ENCODE measurements at places on chromosomes 3 and 15. TPM values are rescaled to one million over a fixed set of nuclear protein-coding genes. Genes with fewer than 3 reads are reported as not detected.

DNA sequence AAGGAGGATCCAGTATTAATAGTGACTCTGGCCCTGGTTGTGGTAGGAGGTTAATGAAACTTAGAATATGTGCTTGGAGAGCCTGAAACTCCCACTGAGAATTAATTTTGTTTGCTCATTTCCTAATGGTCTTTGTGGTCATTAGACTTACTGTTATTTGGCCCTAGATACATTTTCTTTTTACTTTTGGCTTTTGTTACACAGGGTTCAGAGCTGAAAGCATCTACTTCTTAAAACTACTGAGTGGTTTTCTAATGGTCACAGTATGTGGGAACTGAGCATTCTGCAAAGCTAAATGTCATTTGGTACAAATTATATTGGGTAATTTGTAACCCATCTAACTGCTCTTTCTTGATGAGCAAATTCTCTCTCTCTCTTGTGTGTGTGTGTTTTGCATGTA, 433.4 kb upstream of the IL12A start:
- H3K27ac ChIP-seq: no peak overlapping the region
- H3K4me1 ChIP-seq: no peaks in the 10 kb centered on the region
- no peaks in the 10 kb centered on the region for H3K27me3 ChIP-seq
- no peak overlapping the region for H3K4me3 ChIP-seq
- no peak for DNase-seq

GRCh38 chr3:170154569-170155143, 26.9 kb downstream of the PHC3 start:
- H3K27me3 ChIP-seq: no peaks in the 10 kb centered on the region
- no peak overlapping the region for H3K27ac ChIP-seq
- no peak overlapping the region for H3K4me3 ChIP-seq
- DNase-seq: no peak
- H3K36me3 ChIP-seq: no peaks in the 10 kb centered on the region

GRCh38 chr3:155065537-155065936, 14.6 kb upstream of the MME start:
- H3K36me3 ChIP-seq: no peaks in the 10 kb centered on the region
- no peak for DNase-seq
- peak overlapping the region; percentile 78 for H3K27ac ChIP-seq
- H3K4me3 ChIP-seq: no peak overlapping the region

The RBP2 gene
- total RNA-seq: not detected
